ENCODE measurements at places on chromosomes 2 and 18. TPM values are rescaled to one million over a fixed set of nuclear protein-coding genes. Genes with fewer than 3 reads are reported as not detected.

DAPL1 gene
- not detected for total RNA-seq

GRCh38 chr2:67393237-67393636 lies 3.9 kb upstream of the ETAA1 start:
- DNase-seq: no peak
- no peak overlapping the region for H3K4me3 ChIP-seq
- peaks cover 7% of the 10 kb centered on the region for H3K4me1 ChIP-seq
- no peaks in the 10 kb centered on the region for H3K27me3 ChIP-seq

- H3K27me3 ChIP-seq: no peaks in the 10 kb centered on the region
- H3K4me3 ChIP-seq: peak overlapping the region; percentile 71
- DNase-seq: no peak
- peaks cover 42% of the 10 kb centered on the region for H3K4me1 ChIP-seq
- no peaks in the 10 kb centered on the region for H3K36me3 ChIP-seq
These were observed 2.0 kb downstream of the PHLPP1 start for GRCh38 chr18:62717169-62717924.

DNA sequence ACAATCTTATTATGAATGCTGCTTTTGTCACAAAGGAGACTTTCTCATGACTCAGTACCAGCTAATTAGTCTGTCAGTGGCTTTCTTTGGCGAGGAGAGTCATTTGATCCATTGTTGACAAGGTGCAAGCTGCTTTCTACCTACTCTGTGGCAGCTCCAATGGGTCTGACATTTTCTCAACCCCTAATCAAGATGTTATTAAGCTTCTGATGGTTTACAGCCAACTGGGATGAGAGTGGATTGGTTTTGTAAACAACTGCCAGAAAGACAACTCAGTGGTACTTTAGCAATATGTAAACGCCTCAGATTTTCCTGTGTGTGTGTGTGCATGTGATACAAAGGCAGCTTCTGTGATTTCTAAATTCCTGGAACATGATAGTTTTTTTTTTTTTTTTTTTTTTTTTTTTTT lies 8.2 kb upstream of the CLIP4 start:
- H3K27me3 ChIP-seq: no peaks in the 10 kb centered on the region
- DNase-seq: no peak
- H3K27ac ChIP-seq: no peak overlapping the region
- H3K4me1 ChIP-seq: no peaks in the 10 kb centered on the region
- no peak overlapping the region for H3K4me3 ChIP-seq

DNA sequence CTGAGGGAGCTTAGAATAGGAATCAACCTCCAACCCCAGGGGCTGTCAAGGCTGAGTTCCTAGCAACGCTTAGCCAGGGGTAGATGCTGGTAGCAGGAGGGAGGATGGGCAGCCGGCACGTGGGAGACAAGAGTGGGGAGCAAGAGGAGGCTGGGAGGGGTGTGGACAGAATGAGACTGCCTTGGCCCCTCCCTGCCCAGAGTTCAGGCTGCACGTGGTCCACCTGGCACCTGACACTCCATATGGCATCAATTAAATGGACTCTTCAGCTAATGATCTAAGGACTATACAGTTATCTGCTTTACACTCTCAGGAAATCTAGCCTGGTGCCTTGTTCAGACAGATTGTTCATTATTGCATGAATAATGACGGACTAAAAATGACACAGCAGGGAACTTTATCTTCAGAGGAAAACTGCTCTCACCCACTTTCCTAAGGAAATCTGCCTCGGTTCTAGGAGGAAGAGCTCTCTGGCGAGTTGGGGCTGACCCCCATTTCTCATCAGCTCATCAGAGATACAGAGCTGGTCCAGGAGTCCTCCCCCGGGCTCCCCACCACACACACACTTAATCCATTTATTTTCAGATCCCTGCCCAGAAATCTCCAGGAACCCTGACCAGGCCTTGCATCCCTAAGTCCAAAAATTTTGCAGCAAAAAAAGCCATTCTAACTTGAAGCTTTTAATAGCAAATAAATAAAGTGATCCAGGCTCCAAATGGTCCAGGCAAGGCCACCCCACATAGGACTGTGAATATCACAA lies 102.1 kb upstream of the CDC42EP3 start:
- DNase-seq: no peak
- H3K36me3 ChIP-seq: no peaks in the 10 kb centered on the region
- peaks cover 28% of the 10 kb centered on the region for H3K4me1 ChIP-seq

DNA sequence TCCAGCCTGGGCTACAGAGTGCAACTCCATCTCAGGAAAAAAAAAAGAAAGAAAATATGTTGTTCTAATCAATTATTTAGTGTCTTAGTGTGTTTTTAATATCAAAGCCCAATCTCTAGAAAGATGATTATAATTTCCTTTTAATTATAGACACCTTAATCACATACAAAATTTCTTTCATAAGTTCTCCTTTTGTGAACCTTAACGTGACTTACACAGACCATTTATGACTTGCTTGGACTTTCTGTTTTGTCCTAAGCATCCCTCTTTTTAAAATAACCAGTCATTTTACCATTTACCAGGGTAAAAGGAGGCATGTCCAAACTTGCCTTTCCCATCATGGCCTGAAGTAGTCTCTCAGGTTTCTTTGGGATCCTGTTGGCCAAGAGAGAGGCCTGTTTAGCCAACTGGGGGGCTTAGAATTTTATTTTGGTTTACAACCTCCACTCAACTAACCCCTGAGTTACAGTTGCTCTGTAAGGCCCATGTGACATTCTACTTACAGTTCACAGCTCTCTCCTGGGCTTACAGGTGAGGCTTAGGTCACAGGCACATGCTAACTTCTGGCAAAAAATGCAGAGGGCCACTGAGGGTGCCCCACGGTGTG lies 23.9 kb upstream of the GPR155 start:
- H3K36me3 ChIP-seq: no peaks in the 10 kb centered on the region
- H3K4me3 ChIP-seq: no peak overlapping the region
- H3K27ac ChIP-seq: no peak overlapping the region
- no peaks in the 10 kb centered on the region for H3K4me1 ChIP-seq
- no peaks in the 10 kb centered on the region for H3K27me3 ChIP-seq

CHN1 gene
- 16.8 TPM for total RNA-seq

MALL gene
- total RNA-seq: 82.7 TPM

DNA sequence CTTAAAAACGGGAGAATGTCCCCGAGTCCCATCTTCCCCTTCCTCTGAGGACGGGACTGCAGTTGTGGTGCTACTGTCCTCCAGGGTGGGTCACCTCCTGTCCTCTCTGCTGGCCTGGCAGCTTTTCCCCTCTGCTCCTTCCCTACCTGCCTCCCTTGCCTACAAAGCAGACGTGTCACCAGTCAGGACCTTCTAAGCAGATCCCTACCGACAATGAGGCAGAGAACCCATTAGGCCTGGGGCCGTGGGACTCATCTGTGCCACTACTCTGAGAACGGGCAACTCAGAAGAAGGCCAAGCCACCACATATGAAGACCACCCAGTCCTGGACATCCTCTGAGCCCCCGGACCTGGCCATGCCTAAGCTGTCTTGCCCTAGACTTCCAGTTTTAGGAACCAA lies 103.0 kb upstream of the TEX51 start:
- H3K4me3 ChIP-seq: no peak overlapping the region
- no peak for DNase-seq
- no peaks in the 10 kb centered on the region for H3K36me3 ChIP-seq
- no peaks in the 10 kb centered on the region for H3K4me1 ChIP-seq
- H3K27me3 ChIP-seq: peaks cover 8% of the 10 kb centered on the region
- H3K27ac ChIP-seq: no peak overlapping the region

DNA sequence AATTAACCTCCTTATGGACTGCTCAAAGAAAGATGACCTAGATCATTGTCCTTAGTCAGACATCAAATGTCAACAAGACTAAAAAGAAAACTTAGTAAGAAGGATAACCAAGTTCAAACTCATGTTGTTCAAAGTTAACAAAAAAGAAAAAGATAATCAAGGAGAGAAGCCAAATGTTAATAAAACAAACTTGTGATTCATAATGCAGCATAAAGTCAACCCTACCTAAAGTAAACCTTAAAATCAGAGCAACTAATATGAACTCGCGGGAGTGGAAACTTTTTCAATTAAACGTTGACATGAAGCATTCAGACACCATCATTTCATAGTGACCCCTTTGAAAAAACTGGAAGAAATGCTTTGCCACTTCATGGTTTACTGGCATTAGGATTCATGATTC lies 52.9 kb downstream of the DNER start:
- no peak overlapping the region for H3K4me3 ChIP-seq
- DNase-seq: no peak
- no peaks in the 10 kb centered on the region for H3K4me1 ChIP-seq
- H3K27me3 ChIP-seq: no peaks in the 10 kb centered on the region

Measured in lower lobe of right lung (tissue), 2 donors.